ENCODE measurements at places on chromosomes 1 and 21.
A peak's percentile ranks its signal among the peaks of the same experiment; 100 is the strongest.

DNA sequence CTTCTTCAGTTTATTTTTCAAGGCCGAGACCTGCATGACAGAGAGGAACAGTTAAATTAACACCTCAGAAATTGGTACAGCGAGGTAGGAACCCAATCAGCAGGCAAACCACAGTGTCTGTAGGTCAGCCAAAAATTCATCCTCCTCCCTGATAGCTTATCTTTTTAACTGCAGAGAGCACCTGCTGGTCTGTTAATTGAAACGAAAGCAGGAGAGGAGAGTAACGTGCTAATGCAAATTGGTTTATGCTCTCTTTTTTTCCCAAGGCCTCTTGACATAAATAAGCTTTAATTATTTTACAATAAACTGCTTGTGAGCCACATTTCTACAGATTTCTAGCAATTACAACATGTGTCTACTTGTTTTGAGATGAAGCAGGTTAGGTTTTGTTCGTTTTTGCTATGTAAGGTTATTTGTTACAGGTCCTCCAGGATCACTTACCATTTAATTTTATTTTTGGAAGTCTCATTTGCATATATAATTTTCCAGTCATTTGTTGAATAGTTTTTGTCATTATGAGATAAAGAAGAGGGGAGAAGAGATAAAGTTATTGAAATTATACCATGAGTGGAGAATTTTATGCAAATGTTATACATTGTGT lies 179.9 kb downstream of the DENND1B start:
- no peak for DNase-seq

DNA sequence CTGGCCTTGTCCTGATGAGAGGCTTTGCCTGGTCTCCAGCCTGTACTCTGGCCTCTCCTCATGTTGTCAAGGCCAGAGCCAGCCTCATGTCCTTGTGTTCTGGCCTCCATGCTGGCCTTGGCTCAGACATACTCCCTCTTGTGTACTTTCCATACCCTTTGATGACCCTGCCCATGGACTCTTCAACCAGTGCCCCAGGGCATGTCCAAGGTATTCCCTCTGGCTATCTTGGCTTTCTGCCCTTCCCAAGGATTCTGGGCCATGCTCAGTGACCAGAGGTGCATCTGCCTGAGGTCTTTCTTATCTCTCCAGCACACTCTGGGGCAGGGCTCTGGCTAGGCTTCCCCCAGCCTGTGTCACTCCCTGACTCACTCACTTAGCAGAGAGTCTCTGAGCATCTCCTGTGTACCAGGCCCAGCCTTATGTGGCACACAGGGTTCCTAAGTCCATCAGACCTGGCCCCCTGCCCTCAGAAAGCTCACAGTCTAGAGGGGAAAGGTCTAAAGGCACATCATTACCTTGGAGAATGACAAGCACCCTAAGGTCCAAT lies 141.4 kb upstream of the GRIK3 start:
- no peak for DNase-seq

- no peak for DNase-seq
These were observed 132.4 kb downstream of the PROX1 start for GRCh38 chr1:214120191-214120590.

DNA sequence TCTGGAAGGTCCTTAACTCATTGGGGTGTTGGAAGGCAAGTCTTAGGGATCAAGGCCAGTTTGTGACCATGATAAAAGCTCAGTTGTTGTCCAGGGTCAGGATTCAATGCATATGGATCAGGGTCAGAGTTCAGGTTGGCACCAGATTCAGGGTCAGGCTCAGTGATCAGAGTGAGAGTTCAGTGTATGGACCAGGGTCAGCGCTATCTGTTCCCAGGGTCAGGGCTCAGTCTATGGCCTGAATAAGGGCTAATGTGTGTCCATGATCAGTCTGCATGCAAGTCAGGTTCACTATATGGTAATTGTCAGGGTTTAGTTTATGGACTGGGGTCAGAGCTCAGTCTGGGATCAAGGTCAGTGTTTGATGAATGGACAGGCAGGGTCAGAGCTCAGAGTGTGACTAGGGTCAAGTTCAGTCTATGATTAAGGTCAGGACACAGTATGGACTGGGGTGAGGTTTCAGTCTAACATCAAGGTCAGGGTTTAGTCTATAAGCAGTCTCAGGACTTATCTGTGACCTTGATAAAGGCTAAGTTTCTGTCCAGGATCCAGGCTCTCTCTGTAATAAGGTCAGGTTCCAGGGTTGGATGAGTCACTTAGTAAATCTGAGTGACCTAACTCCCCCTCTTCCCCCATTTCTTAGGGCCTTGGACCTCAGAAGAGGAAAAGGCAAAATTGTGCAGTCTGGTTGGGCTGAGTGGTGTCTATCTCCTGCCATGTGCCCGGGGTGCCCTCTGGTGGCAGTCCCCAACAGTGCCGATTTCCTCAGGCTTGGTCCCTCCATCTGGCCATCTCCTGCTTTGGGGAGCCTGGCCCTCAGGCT lies 23.8 kb downstream of the KNCN start:
- peak; percentile 39 for DNase-seq

DNA sequence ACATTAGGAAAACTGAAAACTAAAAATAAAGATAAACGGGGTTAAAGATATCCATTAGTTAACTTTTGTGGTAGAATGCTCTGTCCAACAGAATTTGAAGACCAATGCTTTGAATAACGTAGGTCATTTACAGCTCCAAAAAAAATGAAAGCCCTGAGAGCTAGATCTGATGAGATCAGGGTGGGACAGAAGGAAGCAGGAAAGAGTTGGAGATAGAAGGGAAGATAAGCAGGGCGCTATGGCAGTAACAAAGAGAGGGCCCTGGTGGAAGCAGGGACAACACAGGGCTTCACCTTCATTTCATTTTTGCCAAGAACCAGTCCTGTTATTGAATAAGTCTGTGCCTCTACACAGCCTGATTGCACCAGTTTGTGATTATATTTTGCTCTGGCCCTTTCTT lies 51.0 kb upstream of the RGS8 start:
- no peak for DNase-seq

DNA sequence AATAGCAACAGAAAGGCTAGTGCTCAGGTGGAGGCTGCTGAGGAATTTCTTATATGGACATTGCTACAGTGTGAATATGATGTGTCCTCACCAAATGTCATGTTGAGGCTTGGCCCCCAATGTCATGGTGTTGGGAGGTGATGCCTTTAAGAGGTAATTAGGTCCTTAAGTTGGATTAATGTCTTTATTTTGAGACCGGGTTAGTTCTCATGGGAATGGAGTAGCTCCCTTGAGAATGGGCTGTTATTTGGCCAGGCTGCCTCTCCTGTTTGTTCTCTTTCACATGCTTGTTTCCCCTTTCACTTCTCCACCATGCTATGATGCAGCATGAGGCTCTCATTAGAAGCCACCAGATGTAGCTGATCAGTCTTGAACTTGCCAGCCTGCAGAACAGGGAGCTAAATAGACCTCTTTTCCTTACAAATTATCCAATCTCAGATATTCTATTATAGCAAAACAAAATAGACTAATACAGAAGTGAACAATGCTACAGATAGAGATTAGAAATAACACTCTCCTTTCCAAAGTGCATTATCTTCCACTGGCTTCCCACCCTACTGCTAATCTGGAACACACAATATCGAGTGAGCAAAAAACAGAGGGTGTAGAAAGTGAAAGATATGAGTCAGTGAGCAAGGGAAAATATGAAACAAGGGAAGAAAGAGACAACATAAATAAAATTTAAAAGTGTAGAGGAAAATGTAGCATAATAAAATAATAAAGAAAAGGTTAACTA lies 160.2 kb downstream of the NTMT2 start:
- no peak for DNase-seq

- no peak for DNase-seq
These were observed 1.8 kb downstream of the RD3 start for GRCh38 chr1:211490038-211490678.

DNA sequence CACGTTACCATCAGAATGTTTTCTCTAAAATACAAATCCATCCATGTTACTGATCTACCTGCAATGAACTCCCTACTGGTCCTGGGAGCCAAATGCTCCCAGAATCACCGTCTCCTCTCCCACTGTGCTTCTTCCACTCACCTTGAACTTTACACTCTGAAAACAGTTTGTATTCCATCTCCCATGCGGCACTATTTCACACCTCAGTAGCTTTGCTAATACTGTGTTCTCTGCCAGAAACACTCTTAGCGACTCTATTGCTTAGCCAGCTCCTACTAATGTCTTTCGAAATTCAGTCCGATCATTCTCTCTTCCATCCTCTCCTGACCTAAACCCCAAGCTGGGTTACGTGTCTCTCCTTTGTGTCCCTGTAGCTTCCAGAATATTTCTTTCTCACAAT lies 284.4 kb upstream of the DUSP10 start:
- DNase-seq, result no peak

DNA sequence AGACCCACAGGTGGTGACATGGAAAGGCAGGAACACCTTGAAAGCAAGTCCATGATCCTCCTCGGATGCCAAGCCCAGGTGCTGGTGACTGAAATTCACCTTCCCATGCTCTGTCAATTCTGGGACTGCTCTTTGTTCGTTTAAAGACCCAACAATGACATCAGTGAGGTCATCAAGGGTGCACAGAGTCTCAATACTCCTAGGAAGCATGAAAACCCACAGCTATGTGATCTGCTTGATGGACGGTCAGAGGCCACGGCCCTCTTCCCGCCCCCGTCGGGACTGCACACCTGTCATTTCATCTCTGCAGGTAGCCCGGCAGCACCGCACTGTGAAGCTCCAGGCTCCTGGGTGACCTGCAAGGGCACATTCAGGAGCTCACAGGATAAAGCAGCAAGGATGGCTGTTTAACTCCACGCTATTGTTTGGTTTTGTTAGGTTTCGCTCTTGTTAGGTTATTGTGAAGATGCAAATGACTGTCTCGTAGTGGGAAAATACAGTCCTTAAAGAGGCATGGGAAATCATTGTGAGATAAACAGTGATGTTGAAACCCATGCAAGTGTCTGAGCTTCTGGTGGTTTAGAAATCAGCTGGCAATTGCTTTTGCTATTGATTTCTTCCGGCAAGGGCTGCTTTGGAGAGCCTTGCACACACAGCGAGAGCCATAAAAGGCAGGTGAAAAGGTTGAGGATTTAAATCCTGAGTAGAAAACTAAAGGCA lies 124.8 kb upstream of the AJAP1 start:
- no peak for DNase-seq

DNA sequence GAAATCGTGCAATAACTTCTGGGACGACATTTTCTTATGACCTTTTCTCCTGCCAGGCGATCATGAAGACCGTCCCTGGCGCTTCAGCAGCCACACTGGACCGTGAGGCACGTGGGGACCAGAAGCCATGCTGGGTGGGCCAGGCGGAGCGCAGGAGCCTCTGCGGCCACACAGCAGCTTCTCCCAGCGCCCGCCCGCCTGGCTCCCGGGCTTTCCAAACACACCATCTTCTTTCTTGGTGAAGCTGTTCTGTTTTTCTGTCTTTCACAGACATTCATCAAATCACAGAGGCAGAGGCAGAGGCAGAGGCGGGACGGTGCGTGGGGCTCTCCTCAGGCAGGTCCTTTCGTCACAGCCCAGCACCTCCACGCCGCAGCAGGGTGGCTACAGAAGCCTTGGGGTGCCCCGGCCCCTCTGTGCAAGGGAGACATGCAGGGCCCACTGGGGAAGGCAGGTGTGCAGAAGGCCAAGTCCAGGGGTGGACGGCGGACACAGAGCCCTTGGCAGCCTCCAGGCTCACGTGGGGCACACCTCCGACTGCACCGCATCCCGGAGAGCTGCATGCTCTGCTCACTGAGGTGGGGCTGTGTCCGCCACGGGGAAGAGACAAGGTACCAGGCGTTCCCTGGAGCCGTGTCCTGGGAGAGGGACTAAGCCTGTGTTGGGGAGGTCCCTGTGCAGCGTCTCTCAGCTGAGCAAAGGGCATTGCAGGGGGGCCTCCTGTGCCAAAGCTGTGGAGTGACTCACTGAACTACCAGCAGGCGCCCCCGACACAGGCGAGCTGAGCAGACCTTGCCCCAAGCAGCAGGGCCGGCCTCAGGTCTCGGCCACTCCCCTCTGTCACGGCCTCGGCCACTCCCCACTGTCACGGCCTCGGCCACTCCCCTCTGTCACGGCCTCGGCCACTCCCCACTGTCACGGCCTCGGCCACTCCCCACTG lies 2.6 kb upstream of the TMEM240 start:
- DNase-seq, result no peak

DNA sequence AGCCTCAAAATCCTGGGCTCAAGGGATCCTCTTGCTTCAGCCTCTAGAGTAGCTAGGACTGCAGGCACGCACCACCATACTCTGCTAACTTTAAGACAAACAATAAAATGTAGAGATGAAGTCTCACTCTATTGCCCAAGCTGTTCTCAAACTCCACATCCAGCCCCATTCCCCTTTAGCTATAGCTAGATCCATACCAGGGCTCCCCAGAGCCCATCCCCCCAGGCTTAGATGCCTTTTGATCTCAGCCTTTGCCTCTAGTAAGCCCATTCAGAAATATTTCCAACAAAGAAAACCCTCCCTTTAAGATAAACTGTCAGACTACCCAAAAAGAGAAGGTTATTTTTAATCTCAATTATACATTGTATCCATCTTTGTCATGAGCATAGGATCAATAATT lies 325.4 kb downstream of the CHRM3 start:
- DNase-seq, result no peak

DNA sequence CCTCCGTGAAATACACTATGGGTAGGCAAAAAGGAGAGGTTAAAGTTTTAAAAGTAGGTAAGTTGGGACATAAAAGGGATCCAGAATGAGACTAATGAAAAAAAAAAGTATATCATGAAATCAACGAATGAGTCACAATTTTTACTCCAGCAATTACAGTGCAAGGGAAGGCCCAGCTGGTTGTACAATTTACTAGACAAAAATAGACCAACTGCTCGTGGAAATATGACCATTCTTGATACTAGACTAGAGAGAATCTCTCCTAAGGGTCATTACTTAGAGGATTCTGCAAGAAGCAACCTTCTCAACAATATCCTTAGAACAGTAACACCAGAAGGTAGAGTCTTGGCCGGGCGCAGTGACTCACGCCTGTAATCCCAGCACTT lies 55.1 kb upstream of the EFHD2 start:
- DNase-seq, result no peak

GRCh38 chr1:198560161-198560560 lies 19.7 kb upstream of the ATP6V1G3 start:
- no peak for DNase-seq

DNA sequence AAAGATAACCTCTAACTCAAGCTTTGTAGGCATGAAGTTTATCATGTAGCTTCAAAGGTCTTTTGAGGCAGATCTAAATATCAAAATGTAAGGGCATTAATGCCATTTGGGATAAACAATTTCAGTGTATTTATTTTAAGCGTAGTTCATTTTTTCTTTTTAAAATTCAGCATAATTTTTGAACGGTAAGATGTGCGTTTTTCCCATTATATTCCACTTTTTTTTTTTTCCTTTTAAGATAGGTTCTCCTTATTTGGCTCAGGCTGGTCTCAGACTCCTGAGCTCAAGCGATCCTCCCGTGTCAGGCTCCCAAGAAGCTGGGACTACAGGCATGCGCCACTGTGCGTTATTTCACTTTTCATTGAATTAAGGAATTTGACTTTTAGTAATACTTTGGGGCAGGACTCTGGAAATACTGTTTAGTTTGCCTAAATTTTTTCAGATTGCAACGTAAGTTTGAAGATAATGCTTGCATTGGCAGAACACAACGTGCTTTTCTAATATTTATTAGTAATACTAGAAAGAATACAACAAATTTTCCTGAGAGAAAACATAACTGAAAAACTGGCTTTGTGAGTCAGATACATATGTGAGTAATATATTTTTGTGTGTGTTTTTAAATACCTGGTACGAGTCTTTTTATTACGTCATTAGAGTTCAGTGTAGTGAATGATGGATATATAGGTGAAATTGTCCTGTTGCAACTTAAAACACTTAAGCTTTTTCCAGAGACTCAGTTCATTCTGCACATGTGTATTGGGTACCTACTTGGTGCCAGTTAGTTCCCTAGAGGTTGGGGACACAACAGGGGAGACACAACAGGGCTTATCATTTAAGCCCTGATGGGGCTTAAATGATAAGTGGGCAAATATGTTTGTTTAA lies 2.2 kb downstream of the RALGPS2 start:
- no peak for DNase-seq

- no peak for DNase-seq
These were observed 1.9 kb downstream of the YBX1 start for GRCh38 chr1:42684139-42684538.

Data from stimulated activated CD8-positive, alpha-beta memory T cell treated with anti-CD3 and anti-CD28 coated beads, Interleukin-4, amount 100 ng/mL, for 4 hours (primary cell).